ENCODE measurements at places on chromosomes 7 and 10.

DNA sequence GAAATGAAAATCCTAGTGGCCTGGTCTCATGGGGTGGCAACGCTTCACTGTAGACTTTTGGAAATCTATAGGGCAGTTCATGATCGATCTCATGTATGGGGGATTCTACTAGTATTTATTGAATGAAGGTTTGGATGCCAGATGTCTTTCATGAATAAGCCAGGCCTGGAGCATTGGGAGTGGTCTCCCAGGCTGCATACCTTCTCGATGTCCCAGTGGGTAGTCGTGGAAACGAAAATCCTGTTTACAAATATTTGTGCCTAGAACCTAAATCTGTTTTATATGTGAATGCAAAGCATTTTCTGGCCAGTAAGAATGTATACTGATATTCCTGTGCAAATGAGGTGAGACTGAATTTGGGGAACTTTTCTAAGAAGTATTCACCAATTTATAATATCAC is 105.0 kb upstream of the C1QL3 start:
- no peak for DNase-seq

- peak; percentile 44 for DNase-seq
Measured at GRCh38 chr10:6185039-6185716, 17.6 kb upstream of the PFKFB3 start.

DNA sequence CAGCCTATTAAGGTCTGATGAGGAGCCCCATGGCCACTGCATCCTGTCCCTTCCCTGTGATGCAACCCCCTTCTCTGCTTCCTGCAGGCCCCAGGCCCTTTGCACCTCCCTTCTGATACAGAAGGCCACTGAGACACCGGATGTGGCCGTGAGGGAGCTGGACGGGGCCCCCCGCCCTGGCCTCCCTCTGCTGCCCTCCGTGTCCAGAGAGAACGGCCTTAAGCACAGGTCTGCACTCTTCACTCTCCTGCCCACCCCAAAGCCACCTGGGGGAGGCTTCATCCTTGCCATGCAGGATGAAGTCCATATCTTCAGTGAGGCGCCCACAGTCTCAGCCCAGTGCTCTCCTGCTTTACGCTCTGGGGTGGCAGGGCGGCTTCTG is 86.9 kb upstream of the GNA12 start:
- no peak for DNase-seq

DNA sequence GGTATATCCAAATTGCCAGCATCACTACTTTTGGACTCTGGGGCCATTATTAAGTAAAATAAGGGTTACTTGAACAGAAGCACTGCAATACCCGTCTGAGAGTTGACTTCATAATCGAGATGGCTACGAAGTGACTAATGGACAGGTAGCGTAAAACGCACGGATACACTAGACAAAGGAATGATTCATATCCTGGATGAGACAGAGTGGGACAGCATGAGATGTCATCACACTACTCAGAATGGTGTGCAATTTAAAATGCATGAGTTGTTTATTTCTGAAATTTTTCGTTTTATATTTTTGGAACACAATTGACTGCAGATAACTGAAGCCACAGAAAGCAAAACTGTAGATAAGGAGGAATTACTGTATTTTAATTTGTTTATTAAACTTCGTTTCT is 421.5 kb upstream of the LRGUK start:
- no peak for DNase-seq

DNA sequence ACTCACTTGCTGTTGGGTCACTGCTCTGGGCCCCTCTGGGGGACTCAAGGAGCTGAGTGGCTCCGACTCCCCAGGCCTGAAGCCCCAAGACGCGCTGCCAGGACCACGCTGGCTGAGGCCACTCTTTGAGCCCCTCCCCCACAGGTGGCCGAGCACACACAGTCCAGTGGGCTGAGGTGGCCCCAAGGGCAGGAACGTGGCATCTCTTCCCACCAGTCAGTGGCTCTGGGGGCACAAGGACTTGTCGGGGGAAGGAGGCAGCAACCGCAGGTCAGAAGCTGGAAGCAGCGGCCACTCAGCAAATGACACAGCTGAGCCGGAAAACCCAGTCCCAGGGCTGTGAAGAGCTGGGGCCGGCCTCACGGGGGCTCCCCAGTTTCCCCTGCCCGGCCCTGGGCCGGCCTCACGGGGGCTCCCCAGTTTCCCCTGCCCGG is 24.1 kb downstream of the GRIFIN start:
- DNase-seq = no peak

DNA sequence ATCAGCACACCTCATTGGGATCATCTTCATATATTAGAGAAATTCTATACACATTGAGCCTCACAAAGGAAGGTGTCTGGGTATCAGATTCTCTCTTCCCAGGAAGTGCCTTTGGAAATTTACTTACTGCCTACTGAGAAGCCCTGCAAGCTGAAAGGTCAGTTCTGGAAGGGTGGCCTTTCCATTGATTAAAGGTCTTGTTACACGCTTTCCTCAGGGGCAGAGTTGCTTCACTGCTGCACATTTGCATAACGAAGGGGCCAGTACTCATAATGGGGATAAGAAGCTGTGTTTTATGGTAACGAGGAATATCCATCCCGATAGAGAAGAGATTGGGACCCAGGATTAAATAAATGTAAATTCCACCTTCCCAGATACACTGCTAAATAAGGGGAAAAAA is 19.4 kb upstream of the IL15RA start:
- no peak for DNase-seq

DNA sequence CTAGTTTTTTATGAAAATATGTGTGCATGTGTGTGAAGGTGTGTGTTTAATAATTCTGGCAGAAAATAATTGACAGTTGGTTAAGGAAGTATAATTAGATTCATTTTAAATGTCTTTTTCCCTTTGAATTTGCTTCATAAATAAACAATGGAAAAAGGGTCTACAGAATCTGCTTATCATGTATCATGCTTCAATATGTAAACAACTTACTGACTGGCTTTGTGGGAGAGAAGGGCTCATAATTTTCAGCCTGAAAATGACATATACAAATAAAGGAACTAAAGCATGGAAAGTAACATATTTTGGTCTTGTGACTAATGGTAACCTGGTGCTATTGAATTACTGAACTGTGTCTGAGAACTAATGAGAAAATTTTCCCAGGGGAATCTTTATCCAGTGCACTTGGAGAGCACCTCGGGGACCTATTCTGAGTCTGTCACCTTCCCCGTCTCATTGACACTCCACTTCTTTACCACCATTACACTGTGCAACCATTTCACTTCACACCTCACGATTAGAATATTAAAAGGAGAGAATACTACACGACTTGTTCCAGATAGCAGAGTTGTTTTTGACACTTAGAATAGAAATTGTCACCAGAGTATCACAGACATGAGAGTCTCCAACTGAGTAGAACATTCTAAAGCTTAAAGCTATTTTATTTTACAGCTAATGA is 298.6 kb downstream of the TFEC start:
- DNase-seq = no peak

DNA sequence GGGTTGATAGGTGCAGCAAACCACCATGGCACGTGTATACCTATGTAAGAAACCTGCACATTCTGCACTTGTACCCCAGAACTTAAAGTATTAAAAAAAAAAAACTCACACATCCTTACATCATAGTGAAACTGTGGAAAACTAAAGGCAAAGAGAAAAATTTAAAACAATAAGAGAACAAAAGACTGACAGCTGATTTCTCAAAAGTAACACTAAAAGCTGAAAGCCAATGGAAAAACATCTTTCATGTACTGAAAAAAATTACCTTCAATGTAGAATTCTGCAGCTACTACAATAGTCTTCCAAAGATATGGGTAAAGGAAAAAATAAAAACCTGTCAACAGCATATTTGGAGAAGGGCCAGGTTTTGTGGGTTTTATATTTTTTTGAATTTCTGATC is 729.1 kb upstream of the NRP1 start:
- no peak for DNase-seq

DNA sequence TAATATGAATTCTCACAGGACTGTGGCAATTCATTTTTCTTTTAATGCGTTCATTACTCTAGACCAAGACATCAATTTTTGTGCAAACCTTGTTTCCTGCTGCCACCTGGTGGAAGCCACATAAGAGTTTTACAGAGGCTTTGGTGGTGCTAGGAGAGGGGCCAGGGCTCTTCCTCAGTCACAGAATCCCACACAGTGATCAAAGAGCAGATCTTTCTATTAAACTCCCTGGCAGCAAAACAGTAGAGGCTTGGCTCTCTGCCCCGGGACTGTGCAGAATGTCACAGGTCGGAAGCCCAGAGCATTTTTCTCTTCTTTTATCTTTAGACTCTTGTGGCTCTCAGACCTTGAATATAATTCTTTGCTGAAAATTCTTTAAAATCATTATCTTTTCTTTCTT is 506.4 kb upstream of the C7orf33 start:
- no peak for DNase-seq

DNA sequence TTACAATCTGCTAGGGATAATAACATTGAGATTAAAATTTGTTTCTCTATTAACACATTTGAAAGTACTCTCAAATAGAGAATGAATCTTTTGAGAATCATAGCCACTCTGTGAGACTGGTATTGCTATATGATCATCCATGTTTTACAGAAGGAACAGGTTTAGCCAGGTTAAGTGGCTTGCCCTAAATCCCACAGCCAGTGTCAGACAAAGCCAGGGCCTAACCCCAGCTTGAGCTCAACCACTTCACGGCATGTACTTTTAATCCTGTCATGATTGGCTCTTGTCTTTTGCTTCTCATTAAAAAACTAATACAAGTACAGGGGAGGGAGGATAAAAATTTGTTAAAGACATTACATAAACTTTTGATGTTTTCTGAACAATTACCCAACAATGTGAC is 3.8 kb upstream of the ZNRF2 start:
- DNase-seq = no peak

DNA sequence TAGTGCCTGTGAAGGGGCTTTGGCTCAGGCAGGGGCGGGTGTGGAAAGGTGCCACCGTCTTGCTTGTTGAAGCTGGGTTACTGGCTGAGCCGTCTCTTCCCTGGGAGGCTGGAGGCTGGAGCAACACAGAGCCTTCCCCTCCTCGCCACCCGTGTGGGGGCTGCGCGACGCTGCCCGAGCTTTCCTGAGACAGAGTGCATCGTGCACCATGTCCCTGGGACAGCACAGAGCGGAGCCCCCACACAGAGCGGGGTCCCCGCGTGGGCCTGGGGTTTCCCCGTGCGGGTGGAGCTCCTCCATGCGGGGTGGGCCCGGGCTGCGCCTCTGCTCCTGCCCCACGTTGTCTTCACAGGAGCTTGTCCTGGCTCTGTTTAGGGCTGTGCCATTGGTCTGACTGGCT is 69.9 kb downstream of the INPP5A start:
- DNase-seq = no peak

GRCh38 chr7:98317366-98318040 is 36.0 kb downstream of the BRI3 start:
- no peak for DNase-seq

DNA sequence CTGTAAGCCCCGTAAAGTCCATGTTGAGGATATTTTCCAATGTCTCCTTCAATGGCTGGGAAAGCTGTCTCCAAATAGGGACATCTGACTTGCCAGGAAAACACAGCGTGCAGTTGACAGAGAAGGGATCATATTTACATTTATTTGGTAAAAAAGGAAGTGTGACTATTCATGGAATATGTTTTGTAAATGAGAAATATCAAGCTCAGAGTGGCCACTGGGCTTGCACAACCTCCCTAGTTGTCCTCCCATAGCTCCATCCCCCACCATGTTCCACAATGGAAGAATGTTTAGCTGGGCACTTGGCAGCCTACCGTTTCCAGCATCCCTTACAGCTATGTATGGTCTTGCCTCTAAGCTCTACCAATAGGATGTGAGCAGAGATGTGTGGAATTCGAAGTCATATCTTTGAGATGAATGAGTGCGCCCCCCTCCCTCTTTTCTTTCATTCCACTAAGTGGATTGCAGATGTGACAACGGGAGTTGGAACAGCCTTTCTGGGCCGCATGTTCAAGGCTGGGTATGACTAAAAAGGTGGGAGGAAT is 306.6 kb upstream of the ZMIZ1 start:
- no peak for DNase-seq

GRCh38 chr7:2090526-2091520 is 141.9 kb downstream of the MAD1L1 start:
- DNase-seq = no peak

DNA sequence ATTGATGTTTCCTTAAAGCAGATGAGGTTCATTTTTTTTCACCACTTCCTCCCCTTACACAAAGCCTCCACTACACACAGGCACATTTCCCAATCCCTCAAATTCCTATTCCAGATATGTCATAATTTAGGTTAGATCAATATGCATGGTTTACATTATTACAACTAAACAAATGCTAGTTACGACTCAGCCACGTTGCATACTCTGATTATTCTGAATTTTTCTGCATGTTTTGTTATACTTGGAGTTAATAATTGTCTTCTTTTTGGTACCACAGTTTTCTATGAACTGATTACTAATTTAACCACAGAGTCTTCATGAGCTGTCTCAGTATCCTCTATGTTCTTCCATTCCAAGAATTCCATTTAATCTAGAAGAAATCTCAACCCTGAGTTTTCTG is 4.4 kb upstream of the BICC1 start:
- no peak for DNase-seq

- DNase-seq = no peak
Measured at GRCh38 chr10:122998360-122998917, 10.2 kb downstream of the IKZF5 start.

DNA sequence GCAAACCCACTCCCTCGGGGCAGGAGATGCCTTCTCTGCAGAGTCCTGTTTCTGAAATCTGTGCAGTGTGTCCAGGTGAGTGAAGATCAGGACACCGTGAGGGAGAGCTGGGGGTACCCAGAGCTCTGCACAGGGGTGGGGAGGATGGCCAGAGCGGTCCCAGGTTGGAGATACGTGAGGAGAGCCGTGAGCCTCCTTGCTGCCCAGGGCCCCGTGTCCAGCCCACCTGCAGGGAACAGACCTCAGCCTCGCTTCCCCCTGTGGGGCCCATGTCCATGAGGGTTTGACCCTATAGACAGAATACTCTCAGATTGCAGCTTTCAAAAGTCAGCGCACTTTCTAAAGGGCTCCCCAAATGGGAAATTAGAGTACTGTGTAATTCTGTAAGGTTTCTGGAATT is 66.5 kb upstream of the EN2 start:
- no peak for DNase-seq

DNA sequence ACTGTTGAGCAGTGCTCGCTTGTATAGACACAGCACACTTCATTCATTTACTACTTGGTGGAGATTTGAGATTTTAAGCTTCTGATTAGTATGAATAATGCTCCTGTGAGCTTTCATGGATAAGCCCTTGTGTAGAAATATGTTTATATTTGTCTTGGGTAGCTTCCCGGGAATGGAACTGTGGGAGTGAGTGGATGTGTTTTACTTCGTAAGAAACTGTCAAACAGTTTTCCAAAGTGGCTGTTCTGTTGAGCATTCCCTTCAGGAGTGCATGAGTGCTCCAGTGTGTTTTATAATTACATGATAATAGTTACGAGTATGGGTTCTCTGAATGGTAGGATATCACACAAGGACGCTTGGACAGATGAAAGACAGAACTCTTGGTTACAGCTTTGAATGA is 49.4 kb downstream of the VWC2 start:
- no peak for DNase-seq

- DNase-seq = no peak
Measured at GRCh38 chr10:29555091-29555745, 79.6 kb downstream of the SVIL start.

GRCh38 chr7:105830405-105831301 is 45.7 kb downstream of the ATXN7L1 start:
- DNase-seq = no peak
